Stimulated activated naive CD4-positive, alpha-beta T cell (primary cell): ENCODE measurements at places on chromosomes 11 and 22.

DNA sequence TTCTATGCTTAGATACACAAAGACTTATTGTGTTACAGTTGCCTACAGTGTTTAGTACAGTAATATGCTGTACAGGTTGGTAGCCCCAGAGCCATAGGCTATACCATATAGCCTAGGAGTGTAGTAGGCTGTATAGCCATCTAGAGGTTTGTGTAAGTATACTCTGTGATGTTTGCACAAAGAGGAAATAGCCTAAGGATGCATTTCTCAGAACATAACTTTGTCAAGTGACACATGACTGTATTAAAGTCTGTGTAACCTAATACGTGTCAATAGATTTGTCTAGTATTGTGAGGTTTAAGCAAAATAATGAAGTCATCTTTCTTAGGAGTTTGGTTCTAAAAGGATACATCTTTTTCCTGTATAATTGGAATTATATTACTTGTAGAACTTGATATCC, 5.5 kb downstream of the ZC3H12C start:
- no peak for DNase-seq

GRCh38 chr22:28229566-28230485, 310.8 kb upstream of the PITPNB start:
- DNase-seq, result no peak

DNA sequence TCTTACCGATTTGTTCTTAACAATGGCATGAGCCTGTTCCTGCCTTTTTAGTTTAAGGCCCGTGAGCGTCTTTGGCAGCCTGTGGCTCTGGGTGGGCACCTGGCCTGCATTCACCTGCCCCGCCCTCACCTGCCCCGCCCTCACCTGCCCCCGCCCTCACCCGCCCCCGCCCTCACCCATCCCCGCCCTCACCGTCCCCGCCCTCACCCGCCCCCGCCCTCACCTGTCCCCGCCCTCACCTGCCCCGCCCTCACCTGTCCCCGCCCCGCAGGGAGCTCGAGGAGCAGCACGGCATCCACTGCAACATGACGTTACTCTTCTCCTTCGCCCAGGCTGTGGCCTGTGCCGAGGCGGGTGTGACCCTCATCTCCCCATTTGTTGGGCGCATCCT, 14.2 kb downstream of the GATD1 start:
- DNase-seq, result no peak

DNA sequence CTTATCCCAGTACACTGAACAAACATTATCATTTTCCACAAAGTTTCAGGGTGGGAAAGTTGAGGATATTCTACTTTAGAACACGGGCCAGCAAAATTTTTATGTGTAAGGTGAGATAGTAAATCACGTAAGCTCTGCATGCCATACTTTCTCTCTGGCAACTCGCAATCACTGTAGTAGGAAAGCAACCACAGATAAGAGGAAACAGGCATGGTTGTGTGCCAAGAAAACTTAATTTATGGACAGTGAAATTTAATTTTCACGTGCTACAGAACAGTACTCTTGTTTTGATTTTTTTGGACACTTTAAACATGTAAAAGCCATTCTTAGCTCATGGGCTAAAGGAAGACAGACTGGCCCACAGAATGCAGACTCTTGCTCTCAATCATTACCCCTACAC, 82.5 kb downstream of the LARGE1 start:
- no peak for DNase-seq

DNA sequence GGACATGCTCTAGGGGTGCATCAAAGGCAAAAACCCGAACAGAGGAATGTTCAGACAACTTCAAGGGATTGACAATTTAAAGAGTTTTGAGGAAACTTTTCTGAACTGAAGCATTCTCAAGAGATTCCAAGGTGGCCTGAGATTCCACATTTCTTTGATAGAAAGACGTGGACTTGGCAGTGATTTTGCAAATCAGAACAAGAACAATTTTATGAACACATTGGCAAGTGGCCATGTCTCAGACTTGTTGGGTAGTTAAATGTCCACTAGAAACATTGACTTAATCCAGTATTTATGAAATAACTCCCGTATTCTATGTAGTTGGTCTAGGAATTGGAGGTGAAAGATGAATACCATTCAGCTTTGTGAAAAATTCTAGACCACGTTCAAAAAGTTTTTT, 13.8 kb downstream of the NCAM1 start:
- DNase-seq, result no peak

- peak; percentile 40 for DNase-seq
Observed at GRCh38 chr11:85805387-85805786, 5.6 kb downstream of the SYTL2 start.

GRCh38 chr11:18394275-18394927, at the start of gene LDHA:
Gene LDHA (plus strand): TSS chr11:18394563. CDS start chr11:18396843, 2,280 bp downstream.
- DNase-seq, result peak; percentile 95

DNA sequence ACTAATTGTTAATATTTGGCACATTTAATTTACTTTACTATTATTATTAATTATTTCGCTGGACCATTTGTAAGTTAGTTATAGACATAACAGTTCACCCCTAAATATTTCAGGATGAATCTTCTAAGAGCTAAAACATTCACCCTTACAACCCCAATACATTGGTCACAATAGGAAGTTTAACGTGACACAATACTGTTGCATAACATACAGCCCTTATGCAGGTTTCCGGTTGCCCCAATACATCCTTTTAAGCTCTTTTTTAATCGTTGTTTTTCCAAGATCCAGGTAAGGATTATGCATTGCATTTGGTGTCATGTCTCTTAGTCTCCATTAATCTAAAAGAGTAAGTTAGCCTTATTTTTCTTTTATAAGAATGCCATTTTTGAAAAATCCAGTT, 71.2 kb downstream of the HSD17B12 start:
- DNase-seq, result no peak

DNA sequence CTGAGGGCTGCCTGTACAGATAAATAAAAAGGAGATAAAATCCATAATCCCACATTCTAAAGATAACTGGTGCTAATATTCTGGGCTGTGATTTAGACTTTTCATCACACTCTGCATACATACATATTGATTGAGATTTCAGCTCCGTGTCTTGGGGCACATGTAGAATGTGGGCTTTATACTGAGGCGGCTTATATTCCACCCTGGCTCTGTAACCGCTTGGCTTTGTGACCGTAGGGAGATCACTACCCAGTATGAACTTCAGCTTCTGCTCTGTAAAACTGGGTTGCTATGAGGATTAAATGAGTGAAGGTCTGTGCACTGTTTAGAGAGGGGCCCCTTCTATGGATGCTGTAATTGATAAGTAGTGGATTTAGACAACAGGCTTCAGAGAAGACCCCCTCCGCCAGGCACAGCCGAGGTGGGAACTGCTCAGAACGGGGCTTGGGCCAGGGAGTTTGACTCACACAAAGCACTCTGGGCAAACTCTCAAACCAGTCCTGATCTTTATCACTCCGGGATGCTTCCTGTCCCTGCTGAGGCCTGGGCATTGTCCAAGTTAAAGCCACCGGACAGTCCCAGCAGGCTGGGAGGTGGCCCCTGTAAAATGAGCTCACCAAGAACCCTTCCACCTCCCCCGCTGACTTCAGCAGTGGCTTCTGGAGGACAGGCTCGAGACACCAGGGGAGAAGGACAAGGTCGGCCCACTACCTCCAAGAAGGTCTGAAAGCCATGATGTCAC, 17.2 kb downstream of the KIAA1671 start:
- no peak for DNase-seq

DNA sequence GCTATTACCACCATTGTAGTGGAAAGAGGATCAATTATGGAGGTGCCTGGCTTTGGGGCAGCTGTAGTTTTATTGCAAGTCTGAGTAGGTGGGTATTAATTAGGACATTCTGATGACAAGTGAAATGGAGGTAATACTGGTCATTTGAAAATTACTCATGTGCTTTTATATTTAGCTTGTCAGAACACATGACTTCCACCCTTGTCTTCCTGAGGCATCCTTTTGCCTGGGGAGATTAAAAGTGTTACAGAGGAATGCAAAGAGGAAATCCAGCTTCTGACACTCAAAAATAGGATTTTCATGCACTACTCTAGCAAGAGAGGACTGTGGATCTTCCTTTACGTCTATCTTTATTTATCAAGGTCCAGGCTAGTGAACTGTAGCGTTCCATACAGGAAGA, 44.7 kb upstream of the CAPRIN1 start:
- DNase-seq, result no peak

DNA sequence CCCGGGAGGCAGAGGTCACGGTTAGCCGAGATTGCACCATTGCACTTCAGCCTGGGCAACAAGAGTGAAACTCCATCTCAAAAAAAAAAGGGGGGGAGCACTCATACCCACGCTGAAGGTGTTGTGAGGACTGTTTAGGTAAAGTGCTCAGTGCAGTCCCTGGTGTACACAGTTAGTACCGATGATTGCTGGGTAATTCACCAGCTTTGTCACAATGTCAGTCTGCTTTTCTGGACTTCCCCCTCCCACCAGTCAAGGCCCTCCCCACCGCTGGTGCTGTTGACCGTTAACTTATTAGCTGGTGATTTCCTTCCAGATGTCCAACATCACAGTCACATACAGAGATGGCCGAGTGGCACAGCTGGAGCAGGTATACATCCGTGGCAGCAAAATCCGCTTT, 11.9 kb downstream of the SNRPD3 start:
- no peak for DNase-seq

GRCh38 chr11:127632976-127633680, 632.6 kb upstream of the KIRREL3 start:
- DNase-seq, result no peak

GRCh38 chr11:59254286-59254685, 41.6 kb upstream of the MPEG1 start:
- DNase-seq, result no peak

- no peak for DNase-seq
Observed at GRCh38 chr22:16967453-16968217, 40.4 kb downstream of the GAB4 start.

GRCh38 chr11:102225689-102226568, 91.4 kb upstream of the BIRC3 start:
- no peak for DNase-seq

- no peak for DNase-seq
Observed at GRCh38 chr11:19073454-19074415, 13.2 kb upstream of the MRGPRX2 start.

- DNase-seq, result no peak
Observed at GRCh38 chr11:32529994-32530588, 53.5 kb upstream of the EIF3M start.

GRCh38 chr22:50481440-50482106, at the start of gene ADM2:
Gene ADM2 (plus strand): TSS chr22:50481543. CDS start chr22:50481848, 305 bp downstream.
- DNase-seq, result peak; percentile 15

GRCh38 chr11:66974724-66975404, at the start of gene C11orf86:
Gene C11orf86 (plus strand): TSS chr11:66975304. CDS start chr11:66975363, 59 bp downstream.
- DNase-seq, result no peak

DNA sequence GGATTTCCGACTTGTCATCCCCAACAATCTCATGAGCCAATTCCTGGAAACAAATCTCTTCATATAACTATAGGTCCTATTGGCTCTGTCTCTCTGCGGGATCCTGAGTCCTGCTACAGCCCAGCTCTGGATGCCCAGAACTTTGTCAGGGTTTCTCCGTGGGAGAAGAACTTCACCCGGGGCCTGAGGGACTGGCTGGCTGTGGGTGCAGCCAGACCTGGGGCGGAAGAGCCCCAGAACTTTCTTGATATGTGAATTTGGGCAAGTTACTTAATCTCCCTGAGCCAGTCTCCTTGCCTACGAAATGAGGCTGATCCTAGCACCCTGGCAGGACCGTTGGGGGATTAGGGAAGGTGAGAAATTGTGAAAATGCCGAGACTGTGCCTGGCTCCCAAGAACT, 6.6 kb upstream of the TRIM29 start:
- DNase-seq, result no peak

- no peak for DNase-seq
Observed at GRCh38 chr11:92967178-92967577, 2.3 kb upstream of the MTNR1B start.

DNA sequence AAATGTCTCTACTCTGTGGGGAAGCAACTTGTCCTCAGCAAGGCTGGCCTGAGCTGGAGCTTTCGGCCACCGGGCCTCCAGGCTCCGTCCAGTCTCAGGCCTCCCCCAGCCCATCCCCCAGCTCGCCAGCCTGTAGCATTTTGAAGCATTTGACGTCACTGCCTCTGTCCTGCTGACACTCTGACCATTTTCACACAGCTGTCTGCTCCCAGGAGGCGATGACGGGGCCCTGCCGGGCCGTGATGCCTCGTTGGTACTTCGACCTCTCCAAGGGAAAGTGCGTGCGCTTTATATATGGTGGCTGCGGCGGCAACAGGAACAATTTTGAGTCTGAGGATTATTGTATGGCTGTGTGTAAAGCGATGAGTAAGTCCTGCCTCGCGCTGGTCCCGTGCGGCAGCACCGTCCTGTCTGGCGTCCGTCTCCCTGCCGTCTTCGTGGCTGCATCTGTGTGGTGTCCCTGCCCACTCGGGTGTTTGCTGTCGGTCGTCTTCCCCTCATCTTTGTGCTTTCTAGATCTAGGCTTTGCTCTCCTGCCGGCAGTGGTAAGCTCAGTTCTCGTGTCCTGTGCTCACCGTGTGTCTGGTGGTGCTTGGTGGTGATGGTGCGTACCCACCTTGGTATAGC, 36.1 kb upstream of the ST14 start:
- no peak for DNase-seq

GRCh38 chr22:45553351-45554039, 50.8 kb downstream of the FBLN1 start:
- DNase-seq, result peak; percentile 13

GRCh38 chr11:12110714-12111548, 541 bp downstream of the MICAL2 start:
- DNase-seq, result no peak

- DNase-seq, result no peak
Observed at GRCh38 chr11:63670096-63670432, 1.1 kb downstream of the ATL3 start.

DNA sequence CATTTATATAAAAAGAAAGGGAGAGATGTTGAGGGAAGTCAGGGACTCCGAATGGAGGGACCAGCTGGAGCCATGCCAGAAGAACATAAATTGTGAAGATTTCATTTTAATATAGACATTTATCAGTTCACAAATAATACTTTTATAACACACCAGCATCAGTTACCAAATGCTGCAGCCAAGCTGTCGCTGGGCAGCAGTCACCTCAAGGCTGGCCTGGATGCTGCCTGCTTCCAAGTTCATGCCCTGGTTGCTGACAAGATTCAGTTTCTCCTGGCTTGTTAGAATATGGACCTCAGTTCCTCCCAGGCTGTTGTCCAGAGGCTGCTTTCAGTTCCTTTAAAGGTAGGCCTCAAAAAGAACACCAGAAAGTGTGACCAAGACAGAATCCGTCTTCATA, 30.8 kb upstream of the ALDH3B2 start:
- no peak for DNase-seq

DNA sequence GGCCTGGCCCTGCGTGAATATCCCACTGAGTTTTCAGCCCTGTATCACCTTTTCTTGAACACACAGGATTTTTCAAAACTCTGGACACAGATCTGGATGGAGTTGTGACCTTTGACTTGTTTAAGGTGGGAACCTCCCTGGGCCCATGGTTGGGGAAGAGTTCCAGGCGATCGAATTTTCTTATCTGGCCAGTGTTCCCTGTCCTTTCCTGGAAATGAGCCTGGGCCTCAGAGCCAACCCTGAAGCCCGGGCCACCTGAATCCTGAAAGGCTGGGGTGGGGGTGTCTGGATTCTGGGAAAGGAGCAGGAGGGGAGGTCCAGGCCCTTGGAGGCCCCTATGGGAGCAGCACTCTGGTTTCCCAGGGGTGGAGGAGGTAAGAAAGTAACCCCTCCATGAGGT, 29.0 kb downstream of the CAPN1 start:
- DNase-seq, result no peak
